ENCODE measurements at places on chromosomes 5 and 9.
A peak's percentile ranks its signal among the peaks of the same experiment; 100 is the strongest.

DNA sequence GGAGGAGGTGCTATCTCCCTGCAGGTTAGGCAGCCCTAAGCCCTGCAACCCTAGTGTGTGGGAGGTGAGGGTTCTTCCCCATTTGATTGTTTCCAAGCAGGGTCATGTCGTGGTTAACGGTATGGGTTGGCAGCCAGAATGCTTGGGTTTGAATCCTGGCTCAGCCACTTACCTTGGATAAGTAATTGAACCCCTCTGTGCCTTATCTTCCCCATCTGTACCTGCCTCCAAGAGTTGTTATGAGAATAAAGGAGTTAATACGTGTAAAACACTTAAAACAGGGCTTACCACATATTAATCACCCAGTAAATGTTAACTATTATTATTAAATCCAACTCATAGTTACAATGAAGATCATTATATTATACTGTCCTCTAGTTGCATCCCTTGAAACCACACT lies 52.2 kb upstream of the SPATA31E1 start:
- DNase-seq: no peak

DNA sequence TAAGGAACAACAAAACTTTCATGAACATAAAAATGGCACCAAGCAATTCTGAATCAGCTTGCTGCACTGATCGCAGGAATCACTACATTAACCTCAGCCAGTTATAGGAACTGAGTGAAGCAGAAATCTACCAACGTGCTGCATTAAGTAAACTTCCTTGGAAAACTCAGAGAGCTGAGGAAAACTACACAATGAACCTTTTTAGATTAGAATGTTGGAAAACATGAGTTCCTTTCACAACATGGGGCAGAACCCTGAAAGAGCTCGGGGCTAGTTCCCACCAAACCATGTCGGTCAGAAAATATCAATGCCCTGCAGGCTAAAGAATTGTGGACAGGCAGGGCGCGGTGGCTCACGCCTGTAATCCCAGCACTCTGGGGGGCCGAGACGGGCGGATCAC lies 19.4 kb downstream of the ALDH7A1 start:
- DNase-seq: no peak

GRCh38 chr5:6592601-6593000 lies 40.2 kb downstream of the NSUN2 start:
- DNase-seq: no peak

DNA sequence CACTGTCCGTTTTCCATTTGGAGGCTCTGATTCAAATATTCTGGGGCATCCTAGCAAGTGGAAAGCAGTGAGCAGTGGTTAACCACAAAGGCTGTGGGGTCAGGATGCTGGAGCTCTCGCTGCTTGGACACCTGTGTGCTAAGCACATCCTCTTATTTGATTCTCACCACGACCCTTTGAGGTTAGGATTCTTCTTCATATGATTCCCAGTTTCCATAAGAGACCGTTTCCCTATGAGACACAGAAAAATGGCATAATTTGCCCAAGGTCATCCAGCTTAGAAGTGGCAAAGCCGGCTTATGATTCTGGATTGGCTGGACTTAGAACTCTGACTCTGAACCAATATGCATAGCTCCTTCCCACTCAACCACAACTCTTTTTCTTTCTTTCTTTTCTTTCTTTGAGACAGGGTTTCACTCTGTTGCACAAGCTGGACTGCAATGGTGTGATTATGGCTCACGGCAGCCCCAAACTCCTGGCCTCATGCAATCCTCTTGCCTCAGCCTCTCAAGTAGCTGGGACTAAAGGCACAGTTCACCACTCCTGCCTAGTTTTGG lies 207.7 kb downstream of the TTLL11 start:
- no peak for DNase-seq

DNA sequence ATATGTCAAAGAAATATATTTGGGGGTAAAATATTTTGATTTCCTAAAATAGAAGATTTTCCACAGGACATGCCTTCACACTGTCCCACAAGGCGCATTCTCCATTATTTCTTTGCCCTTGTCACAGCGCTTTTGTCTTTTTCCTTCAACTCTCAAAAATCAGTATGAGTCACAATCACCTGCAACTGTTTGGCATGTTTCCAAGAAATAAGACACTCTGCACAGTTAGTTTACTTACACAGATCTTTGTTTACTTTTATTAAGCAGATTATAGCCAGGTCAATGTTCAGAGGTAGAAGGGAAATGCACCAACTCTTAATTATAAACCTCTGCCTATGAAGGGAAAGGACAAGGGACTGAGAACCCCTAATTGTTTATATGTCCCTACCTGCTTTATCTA lies 9.5 kb downstream of the CEMIP2 start:
- DNase-seq: no peak

GRCh38 chr5:6758706-6759105 lies 45.5 kb downstream of the TENT4A start:
- DNase-seq: no peak

DNA sequence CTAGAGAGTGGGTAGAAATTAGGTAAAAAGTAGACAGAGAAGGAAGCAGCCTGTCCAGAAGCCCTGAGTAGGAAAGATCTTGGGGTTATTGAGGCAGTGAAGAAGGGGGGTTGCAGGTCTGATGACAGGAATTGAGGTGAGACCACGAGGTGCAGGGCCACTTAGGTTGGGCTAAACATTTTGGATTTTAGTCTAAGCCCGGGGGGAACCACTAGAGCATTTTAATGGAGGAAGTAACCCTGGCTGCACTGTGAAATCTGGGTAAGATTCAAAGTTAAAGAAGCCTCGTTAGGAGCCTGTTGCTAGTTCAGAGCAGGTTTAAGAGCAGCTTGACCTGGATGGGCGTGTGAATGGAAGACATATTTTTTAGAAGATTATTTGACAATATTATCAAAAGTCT lies 38.3 kb downstream of the MAP3K1 start:
- no peak for DNase-seq

GRCh38 chr5:5531371-5531770 lies 108.9 kb downstream of the ICE1 start:
- no peak for DNase-seq

DNA sequence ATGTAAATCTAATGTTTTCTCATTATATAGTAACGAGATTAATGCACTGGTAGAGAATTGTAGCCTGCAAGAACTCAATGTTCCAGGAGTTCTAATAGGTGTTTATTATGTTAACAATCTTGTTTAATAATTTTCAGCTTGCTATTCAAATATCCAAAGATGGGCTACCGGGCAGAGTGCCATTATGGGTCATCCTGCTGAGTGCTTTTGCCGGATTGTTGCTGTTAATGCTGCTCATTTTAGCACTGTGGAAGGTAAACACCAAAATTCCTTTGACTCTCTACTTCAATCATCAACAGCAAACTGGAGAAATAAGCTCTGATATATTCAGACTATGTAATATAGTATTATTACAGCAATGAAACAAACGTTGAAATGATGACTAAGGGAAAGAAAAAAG lies 41.9 kb upstream of the ITGA2 start:
- no peak for DNase-seq

DNA sequence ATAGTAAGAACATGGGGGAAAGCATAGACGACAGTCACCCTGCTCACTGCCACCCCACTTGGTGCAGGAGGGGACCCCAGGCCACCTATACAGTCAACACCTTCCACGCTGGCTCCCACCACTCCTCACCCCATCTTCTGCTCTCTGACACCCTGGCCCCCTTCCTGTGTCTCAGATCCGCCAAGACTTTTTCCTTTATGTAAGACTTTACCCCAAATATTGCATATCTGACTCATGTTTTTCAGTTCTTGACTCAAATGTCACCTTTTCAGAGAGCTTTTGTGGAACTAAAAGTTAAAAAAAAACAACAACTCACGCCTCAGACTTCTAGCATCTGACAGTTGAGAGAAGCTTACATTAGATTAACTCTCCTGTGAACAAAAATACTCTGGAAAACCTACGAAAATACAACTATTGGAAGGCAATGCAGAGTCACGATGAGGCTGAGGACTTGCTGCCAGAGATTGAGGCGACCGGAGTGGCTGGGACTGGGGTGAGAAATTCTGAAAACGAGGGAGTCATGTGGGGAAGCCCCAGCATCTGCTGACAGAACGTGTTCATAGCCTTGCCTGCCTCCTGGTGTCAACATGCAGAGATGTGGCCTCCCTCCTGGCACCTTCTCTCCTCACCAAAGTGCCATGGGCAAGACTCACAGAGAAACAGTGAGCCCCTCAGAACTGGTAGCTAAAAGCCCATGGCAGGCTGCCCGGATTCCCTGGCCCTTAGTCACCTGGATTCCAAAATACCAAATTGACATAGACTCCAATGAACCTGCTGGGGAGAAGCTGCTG lies 22.4 kb upstream of the FCN2 start:
- no peak for DNase-seq

- DNase-seq: no peak
These were observed 2331.9 kb downstream of the MAT2B start for GRCh38 chr5:165837286-165837685.

DNA sequence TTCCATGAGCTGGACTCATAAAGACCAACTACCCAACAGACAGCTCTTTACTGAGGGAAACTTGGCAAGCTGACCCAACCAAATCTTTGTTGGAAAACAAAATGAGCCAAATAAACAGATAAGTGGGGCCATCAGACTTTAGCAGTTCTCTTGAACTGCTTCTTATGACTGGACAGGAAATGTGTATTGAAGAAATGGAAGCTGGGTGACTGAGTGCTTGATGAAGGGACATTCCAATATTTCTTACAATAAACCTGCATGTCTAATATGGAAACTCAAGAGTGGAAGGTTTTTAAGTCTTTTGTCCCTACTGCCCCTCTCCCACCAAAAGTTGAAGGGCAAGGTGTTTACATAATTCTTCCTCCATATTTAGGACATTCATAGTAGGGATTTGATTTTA lies 218.8 kb upstream of the NR4A3 start:
- DNase-seq: no peak

DNA sequence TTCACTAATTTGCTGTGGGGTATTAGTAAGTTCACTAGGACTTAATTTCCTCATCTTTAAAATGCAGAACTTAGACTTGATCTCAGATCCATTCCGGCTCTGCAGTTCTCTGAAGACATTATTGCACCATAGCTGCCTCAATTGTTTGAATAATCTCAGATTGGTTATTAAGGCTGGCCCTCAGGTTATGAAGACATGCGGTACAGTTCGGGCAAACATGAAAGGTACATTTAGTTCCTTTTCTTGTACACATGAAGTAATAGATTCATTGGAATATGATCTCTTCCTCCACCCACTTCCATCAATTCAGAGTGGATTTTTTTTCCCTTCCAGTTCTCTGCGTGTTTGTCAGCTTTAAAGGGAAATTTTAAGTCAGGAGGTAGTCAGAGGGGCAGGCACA lies 28.0 kb downstream of the ATP6V0E1 start:
- DNase-seq: no peak

DNA sequence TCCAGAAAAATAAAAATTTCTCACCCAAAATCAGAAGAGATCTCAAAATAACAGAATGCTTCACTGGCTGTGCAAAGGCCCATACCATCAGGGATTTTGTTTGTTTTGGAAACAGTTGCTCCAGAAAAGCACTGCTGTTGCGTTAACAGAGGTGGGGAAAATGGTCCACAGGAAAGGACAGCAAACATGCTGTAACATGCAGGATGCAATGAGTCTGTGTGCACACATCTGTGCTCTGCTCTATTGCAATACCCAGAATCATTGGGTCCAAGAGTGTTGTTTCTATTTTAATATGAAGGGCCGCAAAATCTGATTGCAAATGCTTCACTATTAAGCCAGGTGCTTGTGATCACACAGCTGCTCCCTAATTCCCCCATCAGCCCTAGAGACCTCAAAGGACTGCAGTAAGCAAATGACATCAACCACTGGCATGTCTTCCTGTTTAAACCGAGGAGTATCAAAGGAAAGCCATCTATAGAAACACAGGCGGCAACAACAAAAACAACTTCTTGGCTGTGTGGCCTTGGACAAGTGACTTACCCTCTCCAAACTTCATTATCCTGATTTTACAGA lies 141.0 kb downstream of the DCP2 start:
- DNase-seq: no peak

DNA sequence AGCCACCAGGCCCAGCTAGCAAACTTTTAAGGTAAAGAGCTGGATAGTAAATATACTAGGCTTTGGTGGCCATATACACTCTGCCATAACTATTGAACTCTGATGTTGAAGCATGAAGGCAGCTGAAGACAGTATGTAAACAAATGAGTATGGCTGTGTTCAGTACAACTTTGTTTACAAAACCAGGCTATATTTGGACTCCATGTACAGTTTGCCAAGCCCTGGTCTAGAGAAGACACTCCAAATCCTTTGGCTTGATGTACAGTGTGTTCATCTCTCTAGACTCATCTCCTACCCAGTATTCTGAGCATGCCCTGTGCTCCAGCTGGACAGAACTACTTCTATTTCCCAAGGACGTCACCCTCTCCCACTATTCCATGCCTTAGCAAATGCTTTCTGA lies 54.3 kb upstream of the MEGF10 start:
- no peak for DNase-seq

DNA sequence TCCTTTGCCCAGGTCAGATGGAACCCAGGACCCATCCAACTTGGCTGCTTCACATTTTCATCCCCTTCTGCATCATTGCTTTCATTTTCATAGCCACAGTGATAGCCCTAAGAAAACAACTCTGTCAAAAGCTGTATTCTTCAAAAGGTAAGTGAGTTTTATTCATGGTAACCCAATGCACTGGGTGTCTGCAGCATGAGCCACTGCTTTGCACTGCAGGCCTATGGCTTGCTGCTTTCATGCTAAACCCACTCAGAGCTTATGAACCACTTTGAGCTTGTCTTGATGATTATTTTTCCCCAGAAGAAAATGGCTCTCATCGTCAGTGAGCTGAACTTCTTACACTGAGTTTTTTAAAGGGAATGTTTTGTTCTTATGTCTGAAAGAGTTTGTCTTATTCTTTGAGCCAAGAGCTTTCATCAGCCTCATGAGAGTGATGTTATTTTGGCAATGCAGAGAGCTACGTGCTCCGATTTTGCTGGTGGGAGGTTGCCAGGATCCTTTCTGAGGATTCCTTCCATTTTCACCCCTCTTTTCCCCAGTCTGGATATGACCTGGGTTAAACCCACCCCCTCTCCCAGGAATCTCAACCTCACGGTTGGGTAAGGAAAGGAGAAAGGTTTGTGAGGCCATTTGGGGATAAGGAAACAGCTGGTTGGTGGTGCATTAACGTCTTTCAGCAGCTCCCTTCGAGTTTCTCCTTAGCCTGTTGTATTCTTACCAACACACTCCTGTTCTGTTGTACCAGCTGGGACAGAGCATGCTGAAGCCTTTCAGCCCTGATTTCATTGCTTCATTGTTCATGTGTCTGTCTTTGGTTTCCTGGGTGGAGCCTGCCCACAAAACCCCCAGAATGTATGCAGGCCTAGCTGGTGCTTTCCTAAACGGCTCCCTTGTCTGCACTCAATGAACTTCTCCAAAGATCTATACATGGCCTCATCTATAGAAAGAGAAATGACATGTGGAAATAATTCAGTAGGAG lies 47.6 kb downstream of the PDCD1LG2 start:
- peak; percentile 12 for DNase-seq

DNA sequence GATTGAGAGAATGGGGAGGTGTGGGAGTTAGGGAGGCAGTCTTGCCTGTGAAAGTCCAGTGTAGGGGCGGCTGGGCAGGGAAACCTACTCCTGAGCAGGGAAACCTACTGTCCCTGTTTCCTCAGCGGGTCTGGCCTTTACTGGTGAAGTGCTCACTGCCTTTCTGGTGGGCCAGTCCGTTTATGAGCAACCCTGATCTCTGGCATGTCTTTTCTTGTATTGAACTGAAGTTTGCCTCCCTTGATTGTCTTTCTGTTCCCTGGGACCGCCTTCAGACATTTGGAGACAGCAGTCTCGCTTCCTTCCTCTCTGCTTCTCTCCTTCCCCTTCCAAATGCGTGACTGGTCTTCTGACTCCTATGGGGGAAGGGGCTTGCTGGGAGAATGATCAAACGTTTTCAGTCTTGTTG lies 2.9 kb downstream of the SNX18 start:
- no peak for DNase-seq

All from activated gamma-delta T cell treated with anti-CD3 and anti-CD28 coated beads, Interleukin-2, amount 50 U/mL, for 16 hours (primary cell).